Non-pigmented ciliary epithelial cell (primary cell): ENCODE measurements at places on chromosomes 16 and 17.
A peak's percentile ranks its signal among the peaks of the same experiment; 100 is the strongest.

GRCh38 chr16:53515259-53515658, 12.2 kb upstream of the AKTIP start:
- DNase-seq = peak; percentile 71

DNA sequence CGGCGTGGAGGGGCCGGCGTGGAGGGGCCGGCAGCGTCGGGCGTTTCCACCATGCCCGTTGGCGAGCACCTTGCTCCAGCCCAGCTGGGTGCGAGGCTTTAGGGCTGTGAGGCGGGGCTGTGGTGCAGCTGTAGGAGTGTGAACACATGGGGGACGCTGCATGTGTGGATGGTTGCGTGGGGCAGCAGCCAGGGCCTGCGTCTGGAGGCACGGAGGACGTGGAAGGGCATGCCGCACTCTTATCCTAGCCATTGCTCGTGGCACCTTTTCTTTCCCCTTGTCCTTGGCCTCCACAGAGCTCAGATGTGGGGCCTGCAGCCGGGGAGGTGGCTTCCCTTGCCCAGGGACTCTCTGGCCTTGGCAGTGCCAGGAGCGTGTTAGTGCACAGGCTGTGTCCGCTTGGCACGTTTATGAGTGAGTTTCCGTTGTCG, 47.8 kb downstream of the PDPK1 start:
- DNase-seq = no peak

- peak; percentile 27 for DNase-seq
Observed at GRCh38 chr17:18235743-18236256, 10.4 kb downstream of the LLGL1 start.

GRCh38 chr17:58289869-58290268, 9.1 kb upstream of the MPO start:
- no peak for DNase-seq

- DNase-seq = no peak
Observed at GRCh38 chr16:61842666-61843065, 193.6 kb downstream of the CDH8 start.

- no peak for DNase-seq
Observed at GRCh38 chr16:72975809-72976437, 72.0 kb downstream of the ZFHX3 start.

DNA sequence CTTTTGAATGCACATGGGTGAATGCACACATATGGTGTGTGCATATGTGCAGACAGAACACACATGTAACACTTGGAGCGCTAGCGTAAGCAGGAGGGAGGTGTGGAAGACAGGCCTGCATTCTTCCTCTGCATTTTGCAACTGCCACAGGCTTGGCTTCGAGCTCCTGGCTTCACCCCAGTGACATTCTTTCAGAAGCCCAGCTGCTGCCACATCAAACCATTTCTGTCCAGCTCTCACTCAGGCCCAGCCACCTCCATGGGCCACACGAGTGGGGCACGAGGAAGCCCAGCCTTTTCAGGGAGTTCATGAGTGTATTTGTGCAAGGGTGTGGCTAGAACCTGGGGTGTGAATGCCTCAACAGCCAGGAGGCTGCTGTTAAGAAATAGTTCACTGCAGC, 18.8 kb downstream of the LGALS3BP start:
- no peak for DNase-seq

DNA sequence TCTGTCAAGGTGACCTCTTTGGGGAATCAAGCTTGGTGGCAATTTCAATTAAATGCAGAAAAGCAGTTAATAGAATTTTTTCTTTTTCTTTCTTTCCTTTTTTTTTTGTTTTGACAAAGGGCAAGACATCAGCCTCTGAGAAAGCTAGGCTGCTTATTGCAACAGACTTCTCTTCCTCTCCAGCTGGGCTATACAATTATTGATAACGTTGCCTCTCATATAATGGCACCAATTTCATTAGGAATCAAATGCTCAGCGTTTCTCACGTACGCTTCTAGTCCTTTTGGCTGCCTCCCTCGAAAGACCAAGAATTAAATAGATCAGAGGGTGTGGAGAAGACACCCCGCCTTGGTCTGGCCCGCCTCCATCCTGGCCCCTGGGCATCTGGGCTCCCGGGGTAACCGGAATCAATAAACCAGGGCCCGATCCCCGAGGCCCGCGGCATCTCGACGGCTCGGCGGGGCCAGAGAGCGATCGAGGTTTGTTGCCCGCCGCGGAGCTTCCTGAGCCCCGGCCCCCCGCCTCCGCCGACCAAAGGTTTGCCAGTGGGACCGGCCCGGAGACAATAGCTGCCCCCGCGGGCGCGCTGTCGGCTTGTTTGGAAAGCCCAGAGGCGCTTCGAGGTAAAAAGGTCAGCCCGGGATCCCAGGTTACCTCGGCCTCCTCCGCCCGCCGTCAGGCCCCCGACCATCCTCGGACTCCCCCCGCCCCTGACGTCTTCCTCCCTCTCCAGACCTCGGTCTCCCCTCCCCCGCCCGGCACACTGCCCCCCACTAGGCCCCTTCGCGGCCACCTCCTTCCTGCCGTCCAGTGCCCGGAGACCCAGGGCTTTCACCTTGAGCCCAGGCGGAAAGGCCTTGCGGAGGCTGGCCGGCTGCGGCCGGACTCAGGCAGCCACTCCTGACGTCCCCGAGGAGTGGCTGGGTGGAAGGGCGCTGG, 3.9 kb downstream of the HOXB1 start:
- DNase-seq = no peak

- DNase-seq = no peak
Observed at GRCh38 chr16:27310576-27311447, 3.0 kb upstream of the IL4R start.

- DNase-seq = no peak
Observed at GRCh38 chr16:82344157-82344556, 174.1 kb upstream of the MPHOSPH6 start.
